ENCODE measurements at places on chromosomes 7 and 10.
A peak's percentile ranks its signal among the peaks of the same experiment; 100 is the strongest.

- no peak for DNase-seq
- H3K4me1 ChIP-seq, result no peaks in the 10 kb centered on the region
- H3K4me3 ChIP-seq, result no peak overlapping the region
- H3K36me3 ChIP-seq, result no peaks in the 10 kb centered on the region
- H3K27ac ChIP-seq, result no peak overlapping the region
These were observed 507.1 kb upstream of the ADARB2 start for GRCh38 chr10:2244471-2244870.

DNA sequence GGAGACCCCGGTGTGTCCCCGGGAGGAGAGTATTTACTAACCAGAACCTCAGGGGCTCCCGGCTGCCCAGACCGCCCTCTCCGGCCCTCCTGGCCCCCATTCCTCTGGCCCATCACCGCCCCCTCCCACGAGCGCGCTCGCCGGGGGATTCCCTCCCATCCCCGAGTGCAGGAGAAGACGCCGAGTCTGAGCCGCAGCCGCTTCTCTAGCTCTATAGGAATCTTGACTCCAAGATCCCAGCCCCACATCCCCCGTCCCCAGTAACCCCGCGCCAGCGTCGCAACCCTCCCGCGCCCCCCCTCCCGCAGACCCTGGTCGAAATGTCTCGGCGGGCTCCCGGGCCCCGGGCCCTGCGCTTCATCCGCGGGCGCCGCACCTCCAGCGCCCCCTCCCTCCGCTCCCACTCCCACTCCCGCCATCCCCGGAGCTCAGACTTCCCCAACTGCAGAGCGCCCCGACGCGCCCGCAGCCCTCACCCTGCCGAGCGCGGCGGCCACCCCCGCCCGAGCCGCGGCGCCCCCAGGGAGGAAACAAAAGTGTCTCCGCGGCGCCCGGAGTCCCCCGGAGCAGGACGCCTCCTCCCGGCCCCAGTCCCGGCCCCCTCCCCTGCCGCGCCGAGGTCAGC is 541 bp downstream of the ELMO1 start:
- H3K4me3 ChIP-seq, result peak overlapping the region; percentile 69
- no peak for DNase-seq
- H3K27ac ChIP-seq, result peak overlapping the region; percentile 89
- H3K4me1 ChIP-seq, result peaks cover 40% of the 10 kb centered on the region

DNA sequence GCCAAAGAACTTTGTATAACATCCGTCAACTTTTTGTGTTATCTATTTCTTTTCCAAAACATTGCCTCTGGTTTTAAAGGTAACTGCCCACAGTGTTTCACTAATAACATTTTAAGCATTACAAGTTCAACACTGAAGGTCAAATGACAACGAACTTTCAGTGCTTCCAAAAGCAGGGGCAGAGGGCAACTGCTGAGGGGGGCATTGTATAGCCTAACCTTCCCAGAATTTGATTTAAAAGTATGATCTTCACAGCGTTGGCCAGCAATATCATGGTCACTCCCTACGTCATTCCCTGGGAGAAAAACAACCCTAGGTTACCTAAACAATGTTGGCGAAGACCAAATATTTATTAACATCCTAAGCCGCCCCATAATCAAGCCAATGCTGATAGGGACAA is 2.5 kb upstream of the GOT1 start:
- H3K36me3 ChIP-seq, result peaks cover 5% of the 10 kb centered on the region
- DNase-seq, result no peak
- peak overlapping the region; percentile 91 for H3K27ac ChIP-seq
- no peaks in the 10 kb centered on the region for H3K27me3 ChIP-seq
- no peak overlapping the region for H3K4me3 ChIP-seq

- no peak for DNase-seq
- peak overlapping the region; percentile 33 for H3K27ac ChIP-seq
- H3K27me3 ChIP-seq, result no peaks in the 10 kb centered on the region
- no peak overlapping the region for H3K4me3 ChIP-seq
- H3K4me1 ChIP-seq, result peaks cover 75% of the 10 kb centered on the region
These were observed 6.6 kb downstream of the YWHAG start for GRCh38 chr7:76352193-76352592.

- DNase-seq, result no peak
- H3K27me3 ChIP-seq, result no peaks in the 10 kb centered on the region
- peaks cover 7% of the 10 kb centered on the region for H3K4me1 ChIP-seq
- no peaks in the 10 kb centered on the region for H3K36me3 ChIP-seq
These were observed 8.3 kb upstream of the ARHGAP12 start for GRCh38 chr10:31936933-31937332.

GRCh38 chr7:92851732-92852131 is 15.4 kb upstream of the CDK6 start:
- no peak overlapping the region for H3K4me3 ChIP-seq
- no peaks in the 10 kb centered on the region for H3K4me1 ChIP-seq
- no peaks in the 10 kb centered on the region for H3K27me3 ChIP-seq
- H3K27ac ChIP-seq, result no peak overlapping the region
- DNase-seq, result no peak

DNA sequence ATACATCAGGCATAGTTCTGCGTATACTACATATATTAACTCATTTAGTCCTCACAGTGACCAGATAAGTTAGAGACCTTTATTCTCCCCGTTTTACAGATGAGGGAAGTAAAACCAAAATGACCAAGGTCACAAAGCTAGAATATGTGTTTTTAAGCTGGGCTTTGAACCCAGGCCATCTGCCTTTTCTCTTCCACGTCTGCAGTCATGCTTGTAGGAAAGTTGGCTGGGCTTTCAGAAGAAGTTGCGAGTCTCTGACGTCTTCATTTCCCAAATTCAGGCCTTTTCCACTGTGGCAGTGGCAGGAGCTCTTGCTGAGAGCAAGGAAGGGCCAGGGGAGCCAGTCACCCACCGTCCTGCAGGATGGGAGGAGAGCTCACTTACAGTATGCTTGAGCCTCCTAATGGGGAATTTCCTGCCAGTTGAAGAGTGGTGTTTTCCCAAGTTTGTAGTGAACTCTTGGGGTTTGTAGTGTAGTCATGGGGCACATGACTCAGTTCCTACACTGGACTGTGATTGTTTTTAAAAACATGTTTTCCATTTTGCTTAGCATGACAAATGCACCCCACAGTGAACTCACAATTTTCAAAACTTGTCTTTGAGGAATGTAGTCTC is 34.2 kb downstream of the CYP17A1 start:
- no peak overlapping the region for H3K4me3 ChIP-seq
- H3K27me3 ChIP-seq, result no peaks in the 10 kb centered on the region
- H3K36me3 ChIP-seq, result peaks cover 10% of the 10 kb centered on the region
- no peak for DNase-seq
- peaks cover 58% of the 10 kb centered on the region for H3K4me1 ChIP-seq
- peak overlapping the region; percentile 82 for H3K27ac ChIP-seq

All from esophagus muscularis mucosa (tissue), 4 donors.